ENCODE measurements at places on chromosomes 3 and 15.
A peak's percentile ranks its signal among the peaks of the same experiment; 100 is the strongest.

- DNase-seq = no peak
Observed at GRCh38 chr3:122033023-122033422, 11.0 kb upstream of the ILDR1 start.

GRCh38 chr3:117286488-117286887 is 576.9 kb downstream of the TUSC7 start:
- DNase-seq = no peak

DNA sequence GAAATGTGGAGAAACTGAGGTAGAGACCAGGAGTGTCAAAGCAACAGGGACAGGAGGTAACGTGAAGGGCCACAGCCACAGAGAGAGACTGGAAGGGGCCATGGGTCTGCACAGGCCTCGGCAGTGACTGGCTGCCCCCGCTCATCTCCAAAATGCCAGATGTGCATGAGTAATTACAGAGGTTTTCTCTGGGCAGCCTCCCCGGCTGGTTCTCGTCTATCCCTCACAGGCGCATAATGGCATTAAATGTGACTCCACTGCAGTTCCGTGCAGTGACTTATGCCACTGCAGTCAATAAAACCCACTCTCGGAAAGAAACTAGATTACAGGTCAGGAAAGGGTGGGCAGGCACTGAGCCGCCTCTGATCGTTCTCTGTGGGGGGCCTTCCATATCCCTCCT is 74.7 kb downstream of the WDR76 start:
- DNase-seq = no peak

GRCh38 chr3:10558736-10559135 is 53.4 kb upstream of the ATP2B2 start:
- DNase-seq = no peak

GRCh38 chr3:70315021-70315420 is 2.6 kb upstream of the MDFIC2 start:
- DNase-seq = no peak

- DNase-seq = peak; percentile 57
Observed at GRCh38 chr3:171622126-171622525, 161.9 kb upstream of the TNIK start.

DNA sequence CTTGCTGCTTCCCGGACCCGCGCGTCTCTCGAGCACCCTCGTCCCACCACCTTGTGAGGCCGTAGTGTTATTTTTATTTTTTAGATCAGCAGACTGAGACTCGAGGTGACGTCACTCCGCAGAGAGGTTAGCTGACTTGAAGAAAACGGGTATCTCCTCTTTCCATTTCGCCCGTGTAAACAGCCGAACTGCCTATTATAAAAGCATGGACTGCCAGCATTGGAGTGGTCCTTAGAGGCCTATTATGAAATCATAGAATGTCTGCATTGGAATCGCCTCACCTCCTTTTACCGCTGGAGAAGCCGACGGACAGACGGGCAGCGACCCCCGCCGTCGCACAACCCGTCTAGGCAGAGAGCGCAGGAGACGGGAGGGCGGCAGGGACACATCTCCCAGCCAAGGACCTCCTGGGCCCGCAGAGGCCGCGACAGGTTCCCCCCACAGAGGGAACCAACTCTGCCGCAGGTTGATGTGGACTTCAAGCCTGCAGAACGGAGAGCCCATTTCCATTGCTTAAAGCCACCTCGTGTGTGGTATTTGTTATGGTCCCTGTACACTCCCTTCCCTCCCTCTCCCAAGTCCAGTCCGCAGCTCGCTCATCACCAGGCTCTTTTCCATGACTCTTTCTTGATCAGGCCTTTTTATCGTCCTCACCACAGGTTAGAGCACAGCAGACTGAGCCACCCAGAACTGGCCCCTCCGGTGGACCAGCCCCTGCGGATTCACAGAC is 540 bp upstream of the PPP1R2 start:
- no peak for DNase-seq

- DNase-seq = no peak
Observed at GRCh38 chr15:38253351-38253781, 730 bp downstream of the SPRED1 start.
